Stimulated activated CD4-positive, alpha-beta T cell treated with anti-CD3 and anti-CD28 coated beads, TNF-alpha, amount 100 ng/mL, for 24 hours (primary cell): ENCODE measurements at places on chromosomes 2 and 18.

DNA sequence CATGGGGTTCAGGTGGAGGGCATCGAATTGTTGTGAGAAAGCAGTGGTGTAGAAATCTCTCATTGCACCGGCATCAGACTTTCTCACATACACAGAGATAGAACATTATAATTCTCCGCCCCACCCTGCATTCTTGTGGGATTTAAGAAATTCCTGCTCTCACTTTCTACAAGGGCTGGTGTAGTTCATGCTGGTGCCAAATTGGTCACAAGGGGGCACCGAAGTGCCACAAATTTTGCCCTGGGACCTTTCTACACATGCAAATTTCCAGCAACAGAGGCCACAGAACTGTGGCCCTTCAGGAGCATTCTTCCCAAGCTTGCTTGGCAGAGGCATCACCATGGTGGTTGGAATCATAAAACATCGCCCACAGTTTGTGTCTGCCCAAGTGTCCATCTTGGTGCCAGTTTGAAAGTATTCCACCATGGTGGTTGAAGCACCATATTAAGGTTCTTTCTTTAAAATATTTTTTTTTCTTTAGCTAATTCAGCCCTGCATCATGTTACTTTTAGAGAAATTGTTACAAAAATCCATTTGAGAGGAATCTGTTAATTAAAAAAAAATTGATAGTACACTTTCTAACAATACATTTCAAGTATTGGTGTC lies 521.2 kb upstream of the FANCL start:
- peak; percentile 5 for DNase-seq

GRCh38 chr2:102187496-102188150 lies 800 bp downstream of the IL1RL2 start:
- peak; percentile 38 for DNase-seq

DNA sequence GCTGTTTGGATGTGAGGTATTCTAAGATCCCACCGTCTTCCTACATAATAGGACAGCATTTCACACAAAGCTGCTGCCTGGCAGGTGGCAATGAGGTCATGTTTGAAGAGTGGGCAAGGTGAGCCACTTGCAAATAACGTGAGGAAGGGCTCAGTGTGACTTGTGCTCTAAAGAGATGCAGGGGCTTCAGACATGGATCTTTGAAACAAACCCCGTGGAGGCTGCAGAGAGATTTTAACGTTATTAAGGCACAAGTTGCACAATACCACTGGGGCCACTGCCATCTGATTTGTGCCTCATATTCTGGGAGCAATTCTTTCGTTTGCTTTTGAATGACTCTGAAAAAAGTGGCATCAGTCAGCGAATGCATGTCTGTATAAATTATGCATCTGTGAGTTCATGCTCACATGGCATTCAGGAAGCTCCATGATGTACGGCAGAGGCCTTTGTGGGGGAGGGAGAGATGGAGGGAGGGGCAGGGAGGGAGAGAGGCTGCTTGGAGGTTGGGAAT lies 362.0 kb downstream of the SOX11 start:
- DNase-seq, result no peak

- peak; percentile 45 for DNase-seq
Observed at GRCh38 chr2:173048897-173049661, 26.6 kb upstream of the MAP3K20 start.

GRCh38 chr2:71668326-71669057 lies 215.1 kb downstream of the DYSF start:
- no peak for DNase-seq

DNA sequence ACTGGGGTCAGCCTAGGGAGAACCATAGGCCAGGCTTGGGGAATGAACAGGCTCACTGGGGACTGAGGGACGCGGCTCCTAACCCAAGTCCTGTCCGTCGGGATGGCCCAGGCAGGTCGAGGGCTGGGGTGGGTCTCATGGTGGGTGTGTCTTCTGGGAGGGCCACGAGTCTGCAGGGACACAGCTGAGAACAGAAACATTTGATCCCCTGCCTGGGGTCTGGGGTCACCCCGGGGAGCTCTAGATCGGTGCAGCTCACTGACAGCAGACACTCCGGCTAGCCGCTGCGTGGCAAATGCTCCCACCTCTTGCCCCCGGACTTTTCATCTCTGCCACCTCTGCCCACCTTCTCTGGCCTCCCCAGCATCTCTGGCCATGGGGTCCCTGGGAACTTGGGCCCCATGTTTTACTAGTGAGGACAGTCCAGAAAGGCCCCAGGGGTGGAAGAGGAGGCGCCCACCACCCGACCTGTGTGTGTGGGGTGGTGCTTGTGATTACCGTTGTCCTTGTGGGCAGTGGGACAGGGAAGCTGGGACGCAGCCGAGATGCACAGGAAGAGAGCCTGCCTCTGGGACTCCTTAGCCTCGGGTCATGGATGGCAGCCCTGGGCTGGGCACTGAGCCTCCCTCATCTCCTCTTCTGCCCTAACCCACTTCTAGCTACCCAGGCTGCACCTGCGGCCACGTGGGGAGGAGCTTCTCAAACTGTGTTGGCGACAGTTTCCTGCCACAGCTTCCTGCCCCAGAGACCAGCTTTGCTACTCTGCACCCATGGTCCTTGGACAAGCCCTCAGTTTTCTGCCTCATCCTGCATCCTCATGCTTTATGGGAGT lies 4.9 kb downstream of the ZAP70 start:
- DNase-seq, result peak; percentile 37

- DNase-seq, result no peak
Observed at GRCh38 chr18:22330508-22330907, 87.2 kb downstream of the CTAGE1 start.

GRCh38 chr18:79805211-79805887 lies 7.6 kb downstream of the KCNG2 start:
- DNase-seq, result no peak

- no peak for DNase-seq
Observed at GRCh38 chr18:78701771-78702396, 277.7 kb upstream of the SALL3 start.

- no peak for DNase-seq
Observed at GRCh38 chr2:132909427-132909826, 239.4 kb upstream of the LYPD1 start.

DNA sequence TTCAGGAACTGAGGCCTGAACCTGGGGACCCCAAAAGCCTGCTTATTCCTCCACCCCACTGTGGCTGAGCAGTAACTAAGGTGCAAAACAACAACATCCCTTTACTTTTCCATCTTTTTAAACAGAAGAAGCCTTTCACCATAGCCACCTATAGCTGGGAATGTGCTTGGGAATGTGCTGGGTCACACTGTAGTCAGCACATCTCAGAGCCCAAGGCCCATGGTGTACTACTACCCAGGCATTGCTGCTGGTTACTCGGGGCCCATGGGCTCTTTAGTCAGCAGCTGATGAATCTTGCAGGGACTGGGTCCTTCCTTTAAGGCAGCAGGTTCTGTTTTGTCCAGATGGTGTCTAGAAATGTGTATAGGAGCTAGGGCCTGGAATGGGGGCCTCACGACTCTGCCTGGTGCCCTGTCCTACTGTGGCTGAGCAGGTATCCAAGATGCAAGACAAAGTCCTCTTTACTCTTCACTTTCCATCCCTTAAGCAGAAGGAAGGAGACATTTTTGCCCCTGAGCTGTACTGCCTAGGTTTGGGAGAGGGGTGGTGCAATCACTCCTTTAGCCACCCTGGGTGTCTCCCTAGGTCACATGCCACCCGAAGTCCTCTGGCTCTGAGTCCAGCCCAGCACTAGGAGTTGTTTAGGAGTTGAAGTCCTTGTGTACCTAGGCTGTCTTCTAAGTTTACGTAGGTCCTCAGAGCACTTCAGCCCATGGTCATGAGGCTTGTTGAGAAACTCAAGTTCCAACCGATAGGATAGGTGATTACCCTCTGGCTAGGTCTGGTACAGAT lies 70.1 kb downstream of the OXER1 start:
- DNase-seq, result no peak

- DNase-seq, result no peak
Observed at GRCh38 chr2:70795164-70795995, 4.9 kb upstream of the FIGLA start.

GRCh38 chr2:108316033-108316432 lies 27.3 kb downstream of the SULT1C2 start:
- DNase-seq, result no peak

DNA sequence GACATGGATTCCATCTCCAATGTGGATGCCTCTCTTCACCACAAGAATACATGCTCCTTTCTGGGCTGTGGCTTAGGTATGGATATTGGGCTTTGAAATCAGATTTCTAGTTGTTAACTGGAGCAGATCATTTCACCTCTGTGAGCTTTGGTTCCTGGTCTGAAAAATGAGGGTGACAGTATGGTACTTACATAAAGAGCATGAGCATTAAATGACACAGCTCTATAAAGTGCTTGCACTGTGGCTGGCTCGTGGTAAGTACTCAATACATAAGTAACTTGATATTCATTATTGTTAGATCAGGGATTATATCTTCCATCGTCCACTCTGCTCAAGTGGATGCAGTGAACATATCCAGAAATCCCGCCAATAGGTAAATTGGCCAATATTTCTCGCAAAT lies 33.4 kb downstream of the ARHGAP25 start:
- DNase-seq, result no peak

DNA sequence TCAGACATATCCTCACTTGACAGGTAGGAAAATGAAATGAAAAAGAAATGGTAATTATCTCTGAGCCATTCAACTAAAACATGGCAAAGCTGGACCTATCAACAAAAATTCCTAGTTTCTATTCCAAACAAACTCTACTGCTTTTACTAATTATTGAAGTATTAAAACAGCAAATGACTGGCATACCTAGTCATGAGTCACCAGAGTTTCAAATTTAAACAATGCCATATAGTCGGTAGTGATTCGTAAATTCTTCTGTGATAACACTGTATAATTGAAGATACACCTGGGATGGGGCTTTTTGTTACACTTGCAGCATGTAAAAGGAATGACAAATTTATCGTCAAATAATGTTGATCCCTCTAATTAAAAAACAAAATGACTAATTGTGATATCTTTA lies 153.1 kb upstream of the THUMPD2 start:
- DNase-seq, result no peak

DNA sequence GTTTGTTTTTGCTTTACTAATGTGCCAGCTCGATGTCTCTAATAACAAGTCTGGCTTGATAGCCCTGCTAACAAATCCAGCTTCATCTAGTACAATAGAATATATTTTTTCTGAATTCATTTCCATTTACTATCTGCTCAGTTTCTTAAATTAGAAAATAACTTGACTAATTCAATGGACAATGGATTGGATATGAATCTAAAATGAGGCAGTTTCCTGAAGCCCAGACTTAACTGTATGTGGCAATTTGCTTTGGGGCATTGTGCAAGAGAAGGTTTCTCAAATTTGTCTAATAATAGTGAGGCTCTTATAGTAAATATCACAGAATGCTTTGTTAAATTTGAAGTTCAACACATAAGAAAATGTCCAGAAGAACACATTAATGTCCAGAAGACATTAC lies 25.8 kb downstream of the CALCRL start:
- DNase-seq, result no peak

DNA sequence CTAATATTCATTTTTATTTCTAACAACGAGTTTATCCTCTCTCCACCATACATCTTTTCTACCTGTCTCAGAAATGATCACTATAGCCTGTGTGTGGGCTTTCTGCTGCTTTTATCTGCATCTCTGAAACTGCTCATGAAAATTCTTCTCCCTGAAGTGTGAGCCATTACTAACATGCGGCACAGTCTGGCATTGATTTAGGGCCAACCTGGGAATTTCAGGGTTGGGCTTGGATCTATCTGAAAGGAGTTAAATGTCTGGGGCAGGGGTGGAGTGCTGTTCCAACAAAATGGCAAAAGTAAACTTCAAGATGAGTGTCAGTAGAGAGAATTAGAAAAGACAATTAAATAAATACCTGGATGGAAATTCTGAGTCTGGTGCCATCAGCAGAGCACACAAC lies 198.2 kb upstream of the OSR1 start:
- DNase-seq, result no peak

DNA sequence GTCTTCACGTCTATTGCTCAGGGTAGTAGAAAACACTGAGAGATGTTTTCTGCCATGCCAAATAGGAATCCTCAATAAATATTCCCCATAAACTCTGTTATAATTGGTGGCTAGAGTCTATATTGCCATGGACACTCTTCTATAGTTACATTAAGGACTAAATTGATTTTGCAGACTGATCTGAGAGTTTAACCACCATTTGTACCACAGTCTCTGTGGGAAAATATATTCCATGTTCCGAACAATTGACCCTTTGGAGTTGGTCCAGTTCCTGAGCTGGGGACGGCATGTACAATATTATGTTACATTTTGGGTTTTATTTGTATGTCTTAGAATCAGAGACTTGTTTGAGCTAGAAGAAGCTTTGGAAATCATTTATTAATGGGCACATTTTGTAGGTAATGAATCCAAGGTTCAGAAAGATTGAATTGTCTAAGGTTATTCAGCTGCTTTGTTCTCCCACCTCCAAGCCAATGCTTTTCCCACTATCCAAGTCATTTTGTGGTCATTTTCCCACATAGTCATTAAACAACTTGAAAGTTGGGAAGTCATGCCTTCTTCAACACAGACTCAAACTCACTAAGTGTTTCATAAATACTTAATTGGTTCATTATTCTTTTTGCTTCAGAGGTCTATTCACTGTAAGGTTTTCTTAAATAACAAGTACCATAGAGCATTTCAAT lies 5.1 kb upstream of the PPP1CB start:
- no peak for DNase-seq

DNA sequence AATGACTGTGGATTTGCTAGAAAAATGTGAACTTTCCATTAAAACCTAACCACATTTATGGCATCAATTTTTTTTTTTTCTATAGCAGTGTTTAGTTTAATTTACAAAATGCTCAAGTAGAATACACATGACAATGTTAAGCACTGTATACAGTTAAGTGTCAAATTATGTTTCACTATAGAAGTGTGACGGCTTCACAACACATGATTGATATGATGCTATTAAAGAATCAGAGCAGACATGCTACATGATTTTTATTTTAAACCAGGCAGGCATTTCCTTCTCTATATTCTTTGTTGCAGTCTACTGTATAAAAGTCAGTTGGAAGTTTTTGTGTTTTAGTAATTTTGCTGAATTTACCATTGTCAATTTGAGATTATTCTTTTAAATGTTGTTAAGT lies 43.6 kb downstream of the PROKR1 start:
- no peak for DNase-seq

GRCh38 chr2:24722141-24722790 lies 70.9 kb downstream of the PTRHD1 start:
- DNase-seq, result no peak

GRCh38 chr2:219739066-219739465 lies 111.6 kb downstream of the SLC4A3 start:
- DNase-seq, result no peak

- no peak for DNase-seq
Observed at GRCh38 chr2:105541189-105542050, 142.6 kb upstream of the FHL2 start.

- DNase-seq, result peak; percentile 60
Observed at GRCh38 chr2:15968280-15969178, 28.2 kb downstream of the MYCN start.

GRCh38 chr2:143034292-143035074 lies 94.7 kb upstream of the ARHGAP15 start:
- peak; percentile 32 for DNase-seq

DNA sequence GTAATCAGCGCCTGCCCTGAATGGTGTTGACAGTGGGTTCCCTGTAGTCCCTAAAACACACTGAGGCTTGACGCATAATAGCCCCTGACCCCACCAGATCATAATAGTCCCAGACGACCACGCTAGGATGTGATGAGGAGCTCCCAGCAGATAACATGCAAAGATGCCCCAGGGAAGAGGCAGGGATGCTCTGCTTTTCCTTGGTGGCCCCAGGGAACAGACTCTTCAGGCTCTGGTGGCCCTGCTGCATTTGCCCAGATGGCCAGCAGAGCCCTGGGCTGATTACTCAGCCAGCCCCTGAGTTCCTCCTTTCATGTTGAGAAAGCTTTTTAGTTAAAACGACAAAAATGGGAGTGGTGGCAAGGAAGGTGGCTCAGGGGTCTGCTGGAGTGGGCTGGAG lies 5.9 kb upstream of the NCKAP5 start:
- DNase-seq, result no peak
